ENCODE measurements at places on chromosomes 1 and 21.

DNA sequence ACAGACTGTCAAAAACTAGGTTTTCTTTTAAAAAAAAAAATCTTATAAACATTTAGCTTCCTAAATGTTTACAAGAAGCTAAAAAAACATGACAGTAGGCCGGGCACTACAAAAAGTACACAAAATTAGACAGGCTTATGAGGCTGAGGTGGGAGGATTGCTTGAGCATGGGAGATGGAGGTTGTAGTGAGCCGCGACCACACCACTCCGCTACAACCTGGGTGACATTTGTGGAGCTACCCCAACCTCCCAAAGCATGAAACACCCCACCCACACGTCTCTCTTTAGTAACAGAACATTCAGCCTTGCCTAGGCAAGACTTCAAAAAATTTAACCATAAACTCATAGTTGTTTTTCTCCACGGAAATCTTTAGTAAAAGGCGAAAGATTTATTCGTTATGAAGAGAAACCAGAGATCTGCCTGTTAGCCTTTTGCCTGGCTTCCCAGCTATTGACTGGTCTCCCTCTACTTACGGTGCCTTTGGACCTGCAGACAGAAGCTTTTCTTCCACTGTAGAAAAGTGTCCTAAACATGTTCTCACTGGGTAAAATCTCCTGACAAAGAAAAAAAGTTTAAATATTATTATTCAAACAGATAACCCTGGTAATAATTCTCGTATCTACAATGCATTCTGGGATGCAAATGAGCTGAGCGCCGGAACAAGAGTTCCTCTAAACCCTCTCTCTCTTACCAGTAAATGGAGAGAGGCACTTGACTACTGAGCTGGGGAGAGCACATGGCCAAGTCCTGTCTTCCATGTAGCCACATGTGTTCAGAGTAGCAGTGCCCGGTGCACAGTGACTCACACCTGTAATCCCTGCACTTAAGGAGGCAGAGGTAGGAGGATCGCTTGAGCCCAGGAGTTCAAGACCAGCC, 9.2 kb downstream of the RNU5D-1 start:
- DNase-seq, result no peak
- peaks cover 5% of the 10 kb centered on the region for H3K4me1 ChIP-seq
- no peaks in the 10 kb centered on the region for H3K27me3 ChIP-seq
- H3K4me3 ChIP-seq, result no peak overlapping the region

DNA sequence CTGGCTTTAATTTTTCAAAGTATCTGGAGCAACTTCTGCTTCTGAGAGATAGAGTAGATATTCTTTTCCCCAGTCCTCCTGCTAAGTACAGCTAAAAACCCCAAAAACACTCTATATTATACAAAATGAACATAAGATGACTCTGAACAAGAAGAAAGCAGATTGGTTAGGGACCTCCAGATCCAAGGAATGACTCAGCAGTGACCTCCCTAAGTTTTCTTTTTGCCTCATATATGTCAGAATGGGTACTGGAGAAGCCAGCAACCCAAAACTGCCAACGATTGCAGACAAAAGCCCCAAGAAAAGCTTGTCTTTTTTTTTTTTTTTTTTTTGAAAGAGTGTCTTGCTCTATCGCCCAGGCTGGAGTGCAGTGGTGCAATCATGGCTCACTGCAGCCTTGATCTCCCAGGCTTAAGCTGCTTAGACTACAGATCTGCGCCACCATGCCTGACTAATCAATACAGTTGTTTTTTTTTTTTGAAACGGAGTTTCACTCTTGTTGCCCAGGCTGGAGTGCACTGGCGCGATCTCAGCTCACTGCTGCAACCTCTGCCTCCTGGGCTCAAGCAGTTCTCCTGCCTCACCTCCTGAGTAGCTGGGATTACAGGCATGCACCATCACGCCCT, 22.7 kb downstream of the NDUFS5 start:
- no peaks in the 10 kb centered on the region for H3K27me3 ChIP-seq
- peaks cover 4% of the 10 kb centered on the region for H3K36me3 ChIP-seq
- H3K27ac ChIP-seq, result no peak overlapping the region
- H3K4me3 ChIP-seq, result no peak overlapping the region

DNA sequence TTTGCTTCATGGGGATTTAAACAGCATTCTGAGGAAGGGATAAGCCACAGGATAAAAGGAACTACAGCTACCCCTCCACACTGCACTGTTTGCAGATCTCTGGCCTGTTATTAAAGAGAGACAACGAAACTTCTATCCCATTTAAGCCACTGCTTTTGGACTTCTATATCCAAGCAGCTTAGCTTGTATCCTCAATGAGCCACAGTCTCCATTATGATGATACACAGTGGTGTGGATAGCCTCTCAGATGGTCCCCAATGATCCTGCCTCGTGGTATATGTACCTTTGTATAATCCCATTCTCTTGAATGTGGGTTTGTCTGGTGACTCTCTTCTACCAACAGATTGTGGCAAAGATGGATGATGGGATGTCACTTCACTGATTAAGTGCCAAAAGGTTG, 36.0 kb upstream of the MARK1 start:
- H3K36me3 ChIP-seq, result no peaks in the 10 kb centered on the region
- DNase-seq, result no peak
- no peak overlapping the region for H3K27ac ChIP-seq
- peaks cover 24% of the 10 kb centered on the region for H3K27me3 ChIP-seq
- H3K4me1 ChIP-seq, result no peaks in the 10 kb centered on the region

DNA sequence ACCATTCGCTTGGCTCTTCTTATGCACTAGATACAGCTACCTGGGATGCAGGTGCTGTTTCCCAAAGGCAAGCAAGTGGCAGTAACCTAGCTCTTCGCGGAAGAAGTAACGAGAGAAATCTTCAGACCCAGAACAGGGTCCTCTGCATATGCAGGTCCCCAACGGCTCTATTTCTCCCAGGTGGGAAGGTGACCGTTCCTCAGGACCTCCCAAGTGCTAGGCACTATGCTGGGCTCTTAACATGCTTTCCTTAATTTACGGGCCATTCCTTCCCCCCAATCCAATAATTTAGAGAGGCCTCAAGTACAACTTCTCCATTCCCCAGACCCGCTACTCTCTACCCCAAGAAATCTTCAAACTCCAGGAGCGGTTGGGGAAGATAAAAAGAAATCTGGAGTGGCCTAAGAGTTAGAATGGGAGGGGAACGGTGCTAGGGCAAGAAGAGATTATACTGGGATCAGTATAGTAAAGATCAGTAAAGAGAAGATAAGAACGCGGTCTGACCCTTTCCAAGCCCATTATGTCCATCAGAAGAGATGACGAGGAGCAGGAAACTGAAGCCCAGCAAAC, 410 bp downstream of the TXNDC12 start:
- no peak for DNase-seq
- H3K36me3 ChIP-seq, result peaks cover 5% of the 10 kb centered on the region
- no peaks in the 10 kb centered on the region for H3K27me3 ChIP-seq

GRCh38 chr21:32406405-32406804, 6.1 kb upstream of the EVA1C start:
- DNase-seq, result no peak
- peaks cover 9% of the 10 kb centered on the region for H3K4me1 ChIP-seq
- H3K27me3 ChIP-seq, result peaks cover 6% of the 10 kb centered on the region
- H3K27ac ChIP-seq, result no peak overlapping the region

DNA sequence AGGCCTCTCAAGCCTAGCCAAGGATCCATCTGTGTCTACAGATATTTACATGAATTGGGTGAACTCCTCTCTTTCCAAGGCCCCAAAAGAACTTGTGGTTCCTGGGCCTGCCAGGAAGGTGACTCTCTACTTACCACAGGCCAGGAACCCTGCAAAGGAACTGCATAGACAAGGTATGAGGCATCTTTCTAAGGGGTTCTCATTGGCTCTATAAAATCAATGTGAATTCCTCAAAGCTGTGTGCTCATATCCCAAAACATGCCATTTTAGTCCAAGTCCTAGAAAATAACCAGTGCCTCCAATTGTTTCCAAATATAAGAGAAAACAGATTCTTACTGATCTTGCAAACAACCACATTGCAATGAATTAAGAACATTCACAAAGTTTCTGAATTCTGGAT, 39.9 kb upstream of the RGL1 start:
- H3K4me1 ChIP-seq, result no peaks in the 10 kb centered on the region
- DNase-seq, result no peak
- peaks cover 8% of the 10 kb centered on the region for H3K36me3 ChIP-seq
- H3K27me3 ChIP-seq, result no peaks in the 10 kb centered on the region
- H3K27ac ChIP-seq, result no peak overlapping the region

DNA sequence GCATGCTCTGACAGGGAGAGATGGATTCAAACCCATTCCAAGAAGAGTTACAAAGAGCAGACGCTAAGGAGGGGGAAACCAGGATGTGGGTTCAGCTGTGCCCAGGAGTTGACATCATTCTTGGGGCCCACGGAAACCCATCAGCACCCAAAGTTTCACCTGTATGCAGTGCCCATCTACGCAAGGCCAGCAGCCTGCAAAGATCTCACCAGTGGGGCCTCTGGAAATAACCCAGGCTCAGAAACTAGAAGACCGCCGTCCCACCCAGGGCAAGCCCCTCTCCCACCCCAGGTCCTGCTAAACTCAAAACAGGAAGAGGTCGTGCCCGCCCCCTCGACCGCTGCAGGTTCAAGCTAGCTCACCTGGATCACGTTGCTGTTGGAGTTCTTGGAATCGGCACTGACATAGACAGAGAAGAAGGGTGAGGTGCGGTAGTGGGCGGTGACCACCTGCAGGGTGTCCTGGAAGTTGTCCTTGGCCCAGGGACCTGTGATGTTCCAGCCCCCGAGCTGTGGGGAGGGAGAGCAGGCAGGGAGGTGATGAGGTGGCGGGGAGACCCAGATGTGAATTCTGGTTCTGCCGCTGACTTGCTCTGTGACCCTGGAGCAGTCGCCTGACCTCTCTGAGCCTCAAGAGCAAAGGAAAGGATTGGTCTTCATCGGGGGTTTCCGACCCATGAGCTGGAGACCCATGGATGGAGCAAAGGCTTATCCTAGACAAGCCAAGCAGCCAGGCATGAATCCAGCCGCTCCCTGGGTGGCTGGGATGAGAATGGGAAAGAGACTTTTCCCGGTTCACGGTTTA, 31.7 kb downstream of the ECE1 start:
- peaks cover 23% of the 10 kb centered on the region for H3K36me3 ChIP-seq
- no peak for DNase-seq
- H3K4me3 ChIP-seq, result no peak overlapping the region

DNA sequence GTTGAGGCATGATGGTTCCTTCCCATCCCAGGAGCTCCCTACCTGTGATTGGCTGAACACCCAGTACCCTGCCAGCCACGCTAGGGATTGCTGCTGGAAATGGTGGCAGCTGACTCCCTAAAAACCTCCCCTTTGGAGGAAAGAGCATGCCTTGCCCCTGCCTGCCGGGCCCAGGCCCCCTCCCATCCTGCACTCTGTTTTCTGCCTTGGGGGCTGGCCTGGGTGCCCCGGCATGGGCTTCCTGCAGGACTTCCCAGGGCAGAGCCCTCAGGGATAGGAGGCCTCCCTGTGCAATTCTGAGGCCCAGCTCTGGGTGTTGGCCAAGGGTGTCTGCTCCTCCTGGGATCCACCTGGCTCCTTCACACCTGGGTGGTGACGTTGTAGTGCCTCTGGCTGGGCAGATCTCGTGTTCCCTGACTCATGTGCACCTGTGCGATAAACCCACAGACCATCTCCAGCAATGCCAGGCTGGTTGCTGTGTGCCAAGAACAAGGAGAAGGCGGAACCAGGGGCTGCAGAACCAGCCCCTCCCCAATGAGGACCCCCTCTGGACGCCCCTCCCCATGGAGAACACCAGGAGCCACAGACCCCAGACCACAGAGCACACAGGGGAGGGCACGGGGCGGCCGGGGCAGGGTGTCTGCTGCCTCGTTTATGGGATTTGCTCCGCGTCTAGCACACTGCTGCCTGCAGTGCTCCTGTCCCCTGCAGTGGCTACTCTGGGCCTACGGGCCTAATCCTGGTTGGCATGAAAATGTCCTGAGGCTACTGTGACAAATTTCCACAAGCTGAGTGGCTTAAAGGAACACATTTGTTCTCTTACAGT, 13.6 kb downstream of the CSTB start:
- DNase-seq, result no peak
- no peak overlapping the region for H3K27ac ChIP-seq
- no peaks in the 10 kb centered on the region for H3K27me3 ChIP-seq
- H3K4me1 ChIP-seq, result peaks cover 22% of the 10 kb centered on the region
- H3K36me3 ChIP-seq, result peaks cover 10% of the 10 kb centered on the region

Measured in chondrocyte (in vitro differentiated cells).